Osteoblast (primary cell): ENCODE measurements at places on chromosomes 2 and 18.

DNA sequence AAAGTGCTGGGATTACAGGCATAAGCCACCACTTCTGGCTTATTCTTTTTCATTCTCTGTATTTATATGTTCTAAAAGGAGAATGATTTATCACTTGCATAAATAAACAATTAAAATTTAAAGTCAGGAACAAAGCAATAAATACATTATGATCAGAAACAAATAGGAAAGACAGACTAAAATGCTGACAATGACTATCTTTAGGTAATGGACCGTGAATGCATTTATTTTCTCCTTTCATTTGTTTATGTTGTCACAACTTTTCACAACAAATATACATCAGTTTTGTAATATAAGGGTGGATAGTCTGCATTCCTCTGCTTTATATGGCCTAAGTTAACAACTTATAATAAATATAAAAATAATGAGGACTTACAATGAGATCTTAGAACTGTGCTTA is 199.2 kb upstream of the EPHA4 start:
- no peaks in the 10 kb centered on the region for H3K36me3 ChIP-seq
- H3K27ac ChIP-seq, result no peak overlapping the region
- DNase-seq, result no peak
- H3K4me1 ChIP-seq, result no peaks in the 10 kb centered on the region

DNA sequence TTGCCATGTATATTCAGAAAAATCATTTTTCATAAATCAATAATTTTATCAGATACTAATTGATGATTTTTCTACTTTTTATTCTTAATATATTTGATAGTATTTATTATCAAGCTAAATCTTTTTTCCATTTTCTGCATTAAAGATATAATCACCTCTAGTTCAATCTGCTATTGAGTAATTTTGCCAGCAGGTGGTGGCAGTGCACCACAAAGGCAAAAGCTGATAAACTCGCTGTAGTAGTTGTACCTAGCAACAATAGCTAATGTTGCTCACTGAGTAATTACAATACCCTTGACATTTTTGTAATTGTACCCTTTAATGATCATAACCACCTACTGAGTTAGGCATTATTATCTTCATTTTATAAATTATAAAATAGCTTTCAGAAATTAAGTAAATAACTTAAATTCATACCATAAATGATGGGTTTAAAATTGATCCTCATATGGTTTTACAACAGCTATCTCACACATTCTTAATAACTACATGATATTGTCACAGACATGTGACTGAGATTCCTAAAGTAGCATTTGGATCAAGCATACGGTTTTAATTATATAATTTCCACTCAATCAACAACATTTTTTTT is 52.0 kb upstream of the CALCRL start:
- H3K4me3 ChIP-seq, result no peak overlapping the region
- H3K36me3 ChIP-seq, result peaks cover 17% of the 10 kb centered on the region
- H3K27me3 ChIP-seq, result no peaks in the 10 kb centered on the region
- H3K27ac ChIP-seq, result peak overlapping the region; percentile 90
- DNase-seq, result no peak

DNA sequence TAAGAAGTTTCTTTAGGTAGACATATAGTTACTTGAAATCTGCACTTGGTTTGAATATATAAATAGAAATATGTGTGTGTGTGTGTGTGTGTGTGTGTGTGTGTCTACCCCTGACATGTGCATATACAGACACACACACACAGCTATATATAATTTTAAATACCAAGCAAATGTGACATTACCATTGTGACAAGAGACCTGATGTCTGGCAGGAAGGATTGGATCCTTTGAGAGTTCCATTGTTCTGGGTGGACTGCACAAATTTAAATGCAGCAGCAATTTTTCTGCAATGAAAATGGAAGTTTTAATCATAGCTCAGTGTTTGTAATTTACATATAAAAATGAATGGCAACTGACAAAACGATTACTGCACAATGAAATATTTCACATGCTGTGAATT is 87.8 kb upstream of the CCDC195 start:
- no peak overlapping the region for H3K4me3 ChIP-seq
- peaks cover 10% of the 10 kb centered on the region for H3K4me1 ChIP-seq
- no peaks in the 10 kb centered on the region for H3K27me3 ChIP-seq
- no peak overlapping the region for H3K27ac ChIP-seq
- H3K36me3 ChIP-seq, result peaks cover 93% of the 10 kb centered on the region

- H3K4me1 ChIP-seq, result peaks cover 9% of the 10 kb centered on the region
- DNase-seq, result no peak
- H3K36me3 ChIP-seq, result peaks cover 40% of the 10 kb centered on the region
- H3K27me3 ChIP-seq, result no peaks in the 10 kb centered on the region
- H3K4me3 ChIP-seq, result no peak overlapping the region
These were observed 32.4 kb downstream of the ORC2 start for GRCh38 chr2:200930947-200931626.

DNA sequence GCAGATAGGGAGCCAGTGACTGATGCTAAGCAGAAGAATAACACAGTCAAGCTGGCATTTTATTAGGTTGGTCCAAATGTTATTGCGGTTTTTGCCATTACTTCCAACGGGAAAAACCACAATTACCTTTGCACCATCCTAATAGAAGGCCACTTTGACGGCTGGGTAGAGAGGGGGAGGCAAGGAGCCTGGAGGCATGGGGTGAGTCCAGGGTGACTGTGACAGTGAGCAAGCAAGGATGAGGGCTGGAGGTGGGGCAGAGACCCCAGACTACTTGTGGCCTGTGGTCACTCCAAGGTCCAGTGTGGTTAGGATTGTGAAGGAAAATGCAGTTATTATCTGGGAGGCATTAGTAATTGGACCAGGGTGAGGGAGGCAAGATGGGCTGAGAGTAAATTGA is 389.5 kb downstream of the CLIP4 start:
- peaks cover 3% of the 10 kb centered on the region for H3K27me3 ChIP-seq
- no peak for DNase-seq
- H3K4me1 ChIP-seq, result peaks cover 6% of the 10 kb centered on the region
- no peak overlapping the region for H3K27ac ChIP-seq
- H3K36me3 ChIP-seq, result no peaks in the 10 kb centered on the region

- H3K27me3 ChIP-seq, result no peaks in the 10 kb centered on the region
- H3K36me3 ChIP-seq, result peaks cover 65% of the 10 kb centered on the region
- peaks cover 20% of the 10 kb centered on the region for H3K4me1 ChIP-seq
- no peak overlapping the region for H3K27ac ChIP-seq
- DNase-seq, result no peak
These were observed 34.3 kb downstream of the TMEM87B start for GRCh38 chr2:112089375-112089774.
